ENCODE measurements at places on chromosomes 7 and 10.

DNA sequence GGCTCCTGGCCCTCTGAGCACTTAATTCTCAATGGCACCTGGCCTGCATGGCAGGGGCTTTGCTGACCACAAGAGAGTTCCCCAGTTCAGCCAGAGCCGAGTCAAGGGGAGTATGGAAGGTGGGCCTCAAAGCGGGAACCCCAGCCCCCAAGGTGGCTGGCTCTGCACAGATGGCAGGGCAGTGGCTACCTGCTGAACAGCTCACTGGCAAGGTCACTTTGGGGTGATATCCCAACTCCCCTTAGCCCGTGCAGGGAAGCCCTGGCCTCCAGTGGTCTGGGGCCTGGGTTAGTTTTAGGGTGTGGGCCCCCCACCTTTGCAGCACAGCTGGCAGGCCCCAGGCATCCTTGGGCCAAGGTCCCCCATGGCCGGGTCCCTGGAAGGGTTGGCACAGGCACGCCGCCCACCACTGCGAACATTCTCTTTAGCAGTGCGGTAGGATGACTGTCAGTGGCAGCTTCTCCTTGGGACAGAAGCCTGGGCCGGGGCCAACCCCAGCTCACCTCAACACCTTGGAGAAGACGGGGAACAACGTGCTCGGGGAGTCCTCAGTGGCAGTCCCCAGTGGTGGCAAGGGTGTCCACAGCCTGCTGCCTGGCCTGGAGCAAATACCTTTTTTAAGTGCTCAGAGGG is 36.8 kb downstream of the PPIF start:
- no peak for DNase-seq

DNA sequence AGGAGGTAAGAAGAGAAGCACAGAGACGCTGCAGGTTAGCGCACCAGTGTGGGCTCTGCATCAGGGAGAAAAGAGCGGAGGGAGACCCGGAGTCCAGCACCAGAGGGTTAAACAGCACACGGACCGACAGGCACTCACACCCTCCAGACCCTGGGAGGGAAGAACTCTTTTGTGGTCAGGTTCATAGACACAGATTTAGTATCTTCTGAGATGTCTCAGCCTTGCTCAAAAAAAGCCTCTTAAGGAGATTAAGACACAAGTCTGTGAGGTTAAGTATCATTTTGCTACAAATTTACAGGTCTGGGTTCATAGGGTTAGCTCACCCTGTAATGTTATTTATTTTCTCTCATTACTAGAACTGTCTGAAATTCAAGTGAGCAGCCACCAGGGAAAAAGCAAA is 16.8 kb upstream of the NDST2 start:
- no peak for DNase-seq

GRCh38 chr7:99928994-99929729 is at the start of gene GJC3:
Gene GJC3 (minus strand): TSS chr7:99929620. CDS start chr7:99929620, 0 bp downstream.
- peak; percentile 24 for DNase-seq

DNA sequence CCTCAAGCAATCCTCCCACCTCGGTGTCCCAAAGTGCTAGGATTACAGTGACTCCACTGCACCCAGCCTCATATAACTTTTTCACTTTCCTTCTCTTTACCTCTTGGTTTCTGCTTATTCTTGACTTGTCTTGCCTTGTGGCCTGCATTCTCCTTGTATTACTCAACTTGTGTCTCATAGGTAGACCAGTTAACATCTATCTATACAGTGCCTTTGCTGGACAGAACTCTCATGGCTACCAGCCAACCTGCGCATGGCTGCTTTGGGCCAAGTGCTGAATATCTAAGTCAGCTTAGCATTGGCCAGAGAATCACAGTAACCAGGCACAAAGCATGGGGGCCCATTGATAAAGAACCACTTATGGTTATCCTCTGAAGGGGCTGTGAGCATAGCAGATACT is 42.6 kb upstream of the ZNRF2 start:
- DNase-seq: no peak

DNA sequence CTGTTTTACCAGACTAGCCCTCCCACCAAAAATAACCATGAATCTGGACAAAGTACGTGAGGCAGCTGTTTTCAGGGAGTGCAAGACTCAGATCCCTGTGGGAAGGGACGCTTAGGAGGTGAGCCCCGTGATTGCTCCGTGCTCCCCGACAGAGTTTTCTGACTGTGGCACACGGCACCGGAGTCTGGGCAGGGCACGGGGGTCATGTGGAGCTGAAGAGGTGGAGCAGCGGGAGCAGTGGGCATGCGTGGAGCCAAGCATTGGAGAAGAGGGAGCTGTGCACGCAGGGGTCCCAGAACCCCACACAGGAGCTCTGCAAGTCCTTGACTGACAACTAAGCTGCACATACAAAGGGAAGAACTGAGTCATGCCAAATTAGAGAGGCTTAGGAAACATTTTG is 11.1 kb upstream of the CAMK2B start:
- no peak for DNase-seq

GRCh38 chr7:136339464-136339863 is 362.3 kb upstream of the MTPN start:
- DNase-seq: no peak

DNA sequence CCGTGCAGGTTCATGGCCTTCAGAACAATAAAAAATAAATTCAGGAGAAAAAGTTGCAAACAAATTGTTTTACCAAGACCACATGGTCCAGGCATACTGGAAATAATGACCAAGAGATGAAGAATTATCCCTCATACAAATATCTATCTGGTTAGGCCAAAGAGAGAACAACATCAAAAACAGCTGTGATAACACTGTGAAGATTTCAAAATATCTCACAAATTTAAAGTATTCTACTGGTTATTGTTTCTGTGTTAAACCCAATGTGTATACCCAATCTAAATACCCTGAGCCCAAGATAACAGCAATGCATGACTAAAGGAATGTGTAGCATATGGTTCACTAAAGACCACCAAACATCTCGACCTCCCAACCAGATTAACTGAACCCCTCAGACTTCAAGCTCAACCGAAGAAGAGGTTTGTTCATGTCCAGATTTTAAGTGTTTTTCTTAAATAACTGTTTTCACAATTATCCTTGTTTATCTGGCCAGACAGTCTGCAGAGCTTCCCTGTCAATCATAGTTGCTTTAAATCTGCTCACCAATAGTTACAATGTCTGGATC is 10.9 kb downstream of the OR9A2 start:
- DNase-seq: no peak

- DNase-seq: no peak
These were observed 4.5 kb upstream of the GPRIN2 start for GRCh38 chr10:46560952-46561351.

- DNase-seq: no peak
These were observed 13.4 kb downstream of the P4HA1 start for GRCh38 chr10:73083221-73083620.

DNA sequence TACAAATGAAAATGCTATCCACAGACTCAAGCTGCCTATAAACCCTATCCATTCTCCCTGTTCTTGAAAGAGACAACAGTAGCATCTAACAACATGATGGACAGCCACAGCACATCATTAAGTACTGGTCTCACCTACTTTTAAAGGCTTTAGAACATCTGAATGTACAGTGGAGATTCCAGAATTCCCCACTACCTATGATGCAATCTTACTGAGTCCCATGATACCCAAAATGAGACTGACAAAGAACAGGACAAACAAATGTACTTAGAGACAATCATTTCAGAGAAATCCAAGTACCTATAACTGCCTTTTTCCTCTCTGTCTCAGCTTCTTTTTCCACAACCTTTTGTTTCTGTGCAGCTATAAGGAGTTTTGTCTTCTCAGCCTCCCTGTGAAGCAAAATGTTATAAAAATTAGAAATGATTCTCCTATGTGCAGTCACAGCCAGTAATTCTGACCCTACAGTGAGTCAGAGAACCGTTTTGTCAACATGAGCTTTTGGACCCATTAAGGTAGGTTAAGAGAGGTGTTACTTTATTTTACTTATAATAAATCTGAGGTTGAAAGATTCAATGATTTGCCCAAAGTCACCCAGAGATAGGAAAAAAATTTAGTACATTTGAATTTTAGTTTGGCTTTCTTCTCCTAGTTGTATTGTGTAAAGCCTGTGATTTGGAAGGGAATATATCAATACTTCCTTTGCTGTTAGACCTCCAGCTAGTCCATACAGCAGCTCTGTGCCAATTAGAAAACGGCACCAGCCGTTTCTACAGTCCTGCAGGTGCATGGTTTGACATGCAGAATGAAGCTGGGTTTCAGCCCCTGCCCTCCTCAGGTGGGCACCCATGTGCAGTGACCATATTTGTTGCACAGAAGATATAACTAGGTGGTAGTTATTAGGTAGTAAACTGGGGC is 21.9 kb downstream of the ERLIN1 start:
- no peak for DNase-seq

DNA sequence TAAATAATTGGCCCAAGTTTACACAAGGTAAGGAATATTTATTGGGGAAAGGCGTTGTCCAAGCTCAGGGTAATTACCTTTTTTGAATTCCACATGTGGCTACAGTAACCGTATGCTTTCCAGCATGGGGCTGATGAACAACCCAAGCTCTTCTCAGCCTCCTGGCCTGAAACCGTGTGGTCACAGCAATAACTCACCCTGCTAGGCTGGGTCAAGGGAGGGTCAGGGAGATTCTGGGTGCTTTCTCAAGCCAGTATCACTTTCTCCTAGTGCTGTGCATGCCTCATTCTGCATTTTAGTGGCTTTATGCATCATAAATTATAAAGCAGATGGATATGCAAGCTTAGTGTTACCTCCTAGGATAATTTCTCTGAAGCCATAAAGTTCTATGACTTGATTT is 273.9 kb downstream of the PAXIP1 start:
- no peak for DNase-seq

DNA sequence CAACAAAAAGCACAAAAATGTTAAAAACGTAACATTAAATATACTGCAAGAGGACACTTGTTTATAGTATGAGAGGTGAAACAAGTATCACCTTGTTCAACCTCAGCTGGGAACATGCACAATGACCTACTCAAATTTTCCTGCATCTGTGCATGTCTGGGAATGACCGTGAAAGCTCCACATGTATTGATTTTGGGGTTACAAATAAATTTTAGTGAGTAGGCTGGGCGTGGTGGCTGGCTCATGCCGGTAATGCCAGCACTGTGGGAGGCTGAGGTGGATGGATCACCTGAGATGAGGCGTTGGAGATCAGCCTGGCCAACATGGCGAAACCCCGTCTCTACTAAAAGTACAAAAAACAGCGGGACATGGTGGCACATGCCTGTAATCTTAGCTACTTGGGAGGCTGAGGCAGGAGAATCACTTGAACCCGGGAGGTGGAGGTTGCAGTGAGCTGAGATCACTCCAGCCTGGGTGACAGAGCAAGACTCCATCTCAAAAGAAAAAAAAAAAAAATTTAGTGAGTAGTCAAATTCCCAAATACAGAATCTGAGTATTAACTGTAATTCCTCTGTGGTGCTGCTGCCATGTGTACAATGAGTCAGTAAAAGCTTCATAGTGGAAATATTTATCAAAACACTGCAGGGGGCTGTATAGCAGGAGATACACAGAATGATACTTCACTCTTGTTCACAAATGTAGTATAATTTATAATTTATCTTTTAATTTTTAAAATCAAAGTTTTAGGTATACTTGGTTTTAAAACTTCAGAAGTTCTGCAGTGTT is 41.1 kb downstream of the SUGCT start:
- no peak for DNase-seq

DNA sequence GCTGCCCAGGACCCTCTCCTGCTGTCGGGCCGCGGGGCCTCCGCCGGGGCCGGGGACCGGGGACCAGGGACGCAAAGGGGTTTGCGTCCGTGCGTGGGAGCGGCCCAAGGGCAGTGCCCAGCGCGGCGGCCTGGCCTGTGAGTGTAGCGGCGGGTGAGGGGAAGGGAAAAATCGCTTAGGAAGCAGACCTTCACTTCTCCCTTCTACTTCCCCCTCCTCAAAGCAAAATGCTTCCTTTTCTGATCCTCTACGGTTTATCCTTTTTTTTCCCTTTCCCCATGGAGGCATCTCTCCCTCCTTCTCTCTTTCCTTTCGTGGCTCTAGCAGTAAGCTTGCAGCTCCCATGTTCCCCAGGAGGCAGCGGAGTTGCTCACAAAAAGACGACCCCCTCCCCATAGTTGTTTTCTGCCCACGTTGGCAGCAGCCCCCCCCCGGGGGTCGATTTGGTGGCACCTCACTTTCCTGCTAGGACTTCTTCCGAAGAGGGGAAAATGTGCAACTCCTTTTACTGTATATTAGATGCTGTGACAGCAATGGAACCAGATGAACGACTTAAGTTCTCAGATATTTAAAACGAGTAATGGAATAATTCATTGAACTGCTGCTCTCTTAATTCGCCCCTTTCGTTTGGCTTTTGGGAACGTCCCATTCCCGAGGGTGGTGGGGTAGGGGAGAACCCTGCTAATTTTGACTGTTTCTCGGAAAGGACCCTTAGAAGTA is 724 bp downstream of the CAPZA2 start:
- DNase-seq: no peak

GRCh38 chr7:108044345-108044744 is 41.4 kb upstream of the LAMB1 start:
- no peak for DNase-seq

DNA sequence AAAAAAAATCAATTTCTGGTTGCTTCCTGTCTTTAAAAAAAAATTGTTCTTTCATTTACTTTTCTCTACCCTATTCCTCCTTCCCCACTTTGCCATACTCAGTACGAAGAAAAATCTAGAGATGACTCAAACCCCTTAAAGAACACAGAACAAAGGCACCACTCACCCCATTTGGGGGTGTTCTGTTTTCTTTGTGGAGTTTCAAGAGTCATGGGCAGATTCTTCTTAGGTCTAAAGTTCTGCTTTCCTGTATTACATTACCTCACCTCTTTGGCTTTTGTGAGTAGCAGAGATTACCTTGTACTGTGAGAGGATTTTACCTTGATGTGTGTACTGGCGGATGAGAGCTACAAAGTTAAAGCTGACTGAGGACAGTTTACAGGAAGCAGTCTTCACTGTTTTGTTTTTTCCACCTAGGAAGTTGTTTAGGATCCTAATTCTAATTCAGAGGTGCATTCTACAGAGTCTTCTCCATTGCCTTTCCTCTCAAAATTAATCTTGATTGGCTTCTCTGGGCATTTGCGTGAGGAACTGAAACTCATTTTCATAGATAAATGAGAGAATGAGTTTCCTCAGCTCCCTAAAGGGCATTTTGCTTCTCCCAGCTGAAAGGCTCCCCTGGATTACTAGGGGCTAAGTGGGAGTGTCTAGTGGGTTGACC is 20.7 kb downstream of the AVL9 start:
- no peak for DNase-seq

GRCh38 chr7:94882891-94883290 is 24.5 kb upstream of the PPP1R9A start:
- no peak for DNase-seq

- no peak for DNase-seq
These were observed 27.8 kb downstream of the NMT2 start for GRCh38 chr10:15140698-15141097.

GRCh38 chr10:45419676-45420025 is 45.6 kb downstream of the ALOX5 start:
- DNase-seq: no peak

- DNase-seq: no peak
These were observed 31.4 kb downstream of the ARMC3 start for GRCh38 chr10:22959292-22959691.

- DNase-seq: no peak
These were observed 5.4 kb upstream of the PWWP2B start for GRCh38 chr10:132391676-132392020.
